ENCODE measurements at places on chromosomes 3 and 15.

DNA sequence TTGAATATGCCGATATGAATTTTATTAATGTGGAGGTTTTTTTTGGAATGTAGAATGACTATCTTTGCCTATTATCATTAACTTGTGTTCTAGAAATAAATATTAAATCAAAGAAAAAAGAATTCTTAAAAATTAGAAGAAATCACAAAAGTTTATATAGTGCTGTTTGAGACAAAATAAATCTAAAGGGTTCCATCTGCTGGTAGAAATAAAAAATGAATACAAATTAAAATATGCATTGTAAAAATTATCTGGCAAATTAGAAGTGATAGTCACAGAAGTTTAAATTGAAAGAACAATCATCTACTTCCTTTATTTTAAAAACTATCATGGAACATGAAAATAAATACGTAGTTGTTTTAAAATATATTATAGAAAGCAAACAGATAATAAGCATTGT lies 22.7 kb upstream of the ZBTB20 start:
- no peak for DNase-seq

DNA sequence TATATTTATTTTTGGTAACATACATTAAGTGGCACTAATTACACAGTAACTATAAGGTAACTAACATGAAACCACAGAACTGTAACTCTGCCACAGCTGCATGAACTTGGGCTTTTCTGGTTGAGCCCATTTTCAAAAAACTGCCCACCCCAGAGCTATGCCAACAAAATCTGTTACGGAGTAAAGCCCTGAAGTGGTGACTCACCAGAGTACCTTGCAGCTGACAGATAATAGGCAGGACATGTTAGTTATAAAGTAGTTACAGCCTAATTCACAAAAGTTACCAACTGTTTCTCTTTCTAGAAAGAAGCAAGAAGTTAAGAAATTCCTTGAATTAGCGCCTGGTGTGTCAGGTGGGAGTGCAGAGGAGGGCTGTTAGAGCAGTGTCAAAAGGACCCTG lies 1.5 kb upstream of the GPX1 start:
- no peak for DNase-seq

GRCh38 chr3:127539366-127540060 lies 51.0 kb downstream of the TPRA1 start:
- no peak for DNase-seq

DNA sequence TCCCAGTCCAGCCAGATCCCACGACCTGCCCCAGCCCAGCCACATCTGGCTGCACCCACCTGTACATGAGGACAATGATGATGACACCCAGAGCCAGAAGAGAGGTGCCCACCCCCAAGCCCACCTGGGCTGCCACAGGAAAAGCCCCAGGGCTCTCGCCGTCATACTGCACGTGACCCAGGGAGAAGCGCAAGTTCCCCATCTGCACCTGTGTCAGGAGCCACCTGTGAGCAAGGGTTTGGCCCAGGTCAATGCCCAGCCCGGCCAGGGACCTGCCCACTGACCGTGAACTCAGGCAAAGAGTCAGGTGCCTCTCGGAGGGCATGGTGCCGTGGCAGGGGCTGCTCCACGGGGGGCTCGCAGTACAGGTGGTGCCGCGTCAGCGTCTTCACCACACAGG lies 16.3 kb downstream of the PLXNB1 start:
- no peak for DNase-seq

DNA sequence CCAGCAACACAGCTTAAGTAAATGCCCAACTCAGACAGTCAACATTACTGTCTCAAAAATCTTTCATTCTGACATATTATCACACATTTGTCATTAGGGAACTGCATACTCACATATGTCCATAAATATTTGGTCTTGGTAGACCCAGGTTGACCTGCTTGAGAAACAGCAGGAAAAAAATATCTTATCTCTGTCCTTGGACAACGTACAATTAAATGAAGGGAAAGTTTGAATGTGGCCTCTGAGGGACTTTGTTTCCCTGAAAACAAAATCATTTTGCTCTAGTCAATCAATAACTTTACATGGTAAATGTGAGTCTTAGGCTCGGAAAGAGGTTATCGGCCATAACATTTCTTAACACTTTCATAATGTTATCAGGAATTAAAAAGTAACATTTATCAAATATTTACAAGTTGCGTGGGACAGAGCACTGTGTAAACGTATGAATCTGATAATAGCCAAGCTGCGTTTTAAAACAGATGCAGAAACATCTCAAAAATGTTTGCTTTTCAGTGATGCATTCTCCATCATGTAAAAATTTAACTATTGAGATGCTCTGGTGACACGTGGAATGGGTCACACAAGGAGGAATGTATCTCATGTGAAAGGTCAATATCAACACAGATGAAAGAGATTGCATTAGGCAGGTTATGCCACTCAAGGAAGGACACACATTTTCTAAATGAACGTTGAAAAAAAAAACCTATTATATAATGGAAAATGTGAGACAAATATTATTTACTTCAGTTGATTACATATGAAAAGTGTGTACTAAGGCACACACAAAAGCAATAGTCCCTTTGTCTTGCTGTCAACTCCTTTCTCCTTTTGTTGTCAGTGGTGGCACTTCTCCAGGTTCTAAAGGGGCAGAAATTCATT lies 304.4 kb downstream of the WDR72 start:
- DNase-seq = no peak

GRCh38 chr15:38294126-38294525 lies 41.5 kb downstream of the SPRED1 start:
- no peak for DNase-seq

DNA sequence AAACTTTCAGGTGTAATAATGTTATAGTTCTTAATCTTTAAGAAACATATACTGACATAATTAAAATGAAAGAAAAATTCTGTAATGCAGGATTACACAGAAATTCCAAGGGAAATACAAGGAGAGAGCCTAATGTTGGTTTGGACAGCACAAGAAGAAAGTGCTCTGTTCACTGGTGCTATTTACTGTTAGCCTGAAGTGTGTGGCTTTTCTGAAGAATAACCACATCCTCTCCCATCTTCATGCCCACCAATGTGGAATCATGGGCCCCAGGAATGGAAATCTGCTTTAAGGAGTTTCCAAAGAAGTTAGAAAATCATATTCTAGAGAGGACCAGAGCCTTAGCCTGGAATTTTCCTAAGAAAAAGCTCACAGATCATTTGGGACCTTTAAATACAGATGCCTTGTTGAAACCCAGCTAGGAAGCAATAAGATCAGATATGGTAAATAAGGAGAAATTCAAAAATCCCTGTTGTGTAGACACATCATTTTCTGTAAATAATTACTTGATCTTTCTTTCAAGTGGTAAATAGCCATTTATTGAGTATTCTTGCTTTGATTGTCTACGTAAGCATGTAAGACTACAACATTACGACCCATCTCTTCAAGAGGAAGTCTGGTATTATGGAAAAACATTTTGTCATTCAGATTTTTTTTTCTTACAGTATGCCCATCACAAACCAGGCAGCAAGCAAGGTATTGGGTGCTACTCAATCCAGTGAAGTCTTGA lies 10.3 kb upstream of the USP50 start:
- DNase-seq = no peak

DNA sequence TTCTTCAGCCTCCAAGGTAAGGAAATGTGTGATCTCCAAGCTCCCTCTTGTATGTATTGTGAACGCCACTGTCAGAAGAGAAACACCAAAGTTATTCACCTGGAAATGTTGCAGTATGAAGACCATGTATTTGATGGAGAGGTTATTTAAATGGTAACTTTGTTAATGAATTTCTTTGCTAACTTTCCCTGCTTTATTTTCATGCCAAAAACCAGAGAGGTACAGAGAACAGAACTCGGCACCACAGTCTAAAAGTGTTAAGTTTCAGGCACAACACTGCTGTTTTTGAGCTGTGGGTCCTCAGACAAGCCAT lies 73.1 kb upstream of the TNFSF10 start:
- DNase-seq = no peak

- no peak for DNase-seq
These were observed 105.9 kb downstream of the B3GALNT1 start for GRCh38 chr3:160999274-160999673.

- DNase-seq = no peak
These were observed 615.6 kb upstream of the ADAMTS9 start for GRCh38 chr3:65303431-65303830.

DNA sequence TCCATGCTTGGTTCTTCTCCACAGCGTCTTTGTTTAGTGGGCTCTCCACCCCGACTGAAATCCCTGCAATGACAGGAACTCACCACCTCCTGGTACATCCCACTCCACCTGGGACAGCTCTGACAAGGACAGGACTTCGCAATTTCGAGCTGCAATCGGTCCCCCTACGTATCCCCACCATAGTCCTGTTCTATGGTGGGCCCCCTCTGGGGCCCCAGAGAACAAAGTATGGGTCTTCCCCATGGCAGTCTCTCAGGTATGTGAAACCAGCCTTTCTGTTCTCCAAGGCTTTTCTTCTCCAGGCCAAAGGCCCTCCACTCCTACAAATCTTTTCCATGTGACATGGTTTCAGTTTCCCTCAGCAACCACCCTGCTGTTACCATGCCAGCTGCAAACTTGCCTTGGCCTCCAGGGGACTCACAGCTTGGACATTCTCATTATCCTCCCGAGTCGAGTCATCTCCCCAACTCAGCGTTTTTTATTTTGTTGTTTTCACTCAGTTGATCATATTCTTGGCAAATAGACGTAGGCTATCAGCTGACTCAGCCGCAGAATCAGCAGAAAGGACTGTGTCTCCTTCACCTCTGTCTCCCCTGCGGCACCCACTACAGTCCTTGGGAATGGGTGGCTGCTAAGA lies 233.3 kb downstream of the OPA1 start:
- peak; percentile 30 for DNase-seq

- no peak for DNase-seq
These were observed 4.6 kb downstream of the ZBBX start for GRCh38 chr3:167375478-167375877.

- DNase-seq = no peak
These were observed 664 bp upstream of the LARP6 start for GRCh38 chr15:70854666-70854976.

GRCh38 chr3:134312873-134313846 lies 61.1 kb downstream of the AMOTL2 start:
- DNase-seq = peak; percentile 86

GRCh38 chr15:45660231-45660979 lies 25.6 kb downstream of the SQOR start:
- no peak for DNase-seq
